ENCODE measurements at places on chromosomes 5 and 9.

DNA sequence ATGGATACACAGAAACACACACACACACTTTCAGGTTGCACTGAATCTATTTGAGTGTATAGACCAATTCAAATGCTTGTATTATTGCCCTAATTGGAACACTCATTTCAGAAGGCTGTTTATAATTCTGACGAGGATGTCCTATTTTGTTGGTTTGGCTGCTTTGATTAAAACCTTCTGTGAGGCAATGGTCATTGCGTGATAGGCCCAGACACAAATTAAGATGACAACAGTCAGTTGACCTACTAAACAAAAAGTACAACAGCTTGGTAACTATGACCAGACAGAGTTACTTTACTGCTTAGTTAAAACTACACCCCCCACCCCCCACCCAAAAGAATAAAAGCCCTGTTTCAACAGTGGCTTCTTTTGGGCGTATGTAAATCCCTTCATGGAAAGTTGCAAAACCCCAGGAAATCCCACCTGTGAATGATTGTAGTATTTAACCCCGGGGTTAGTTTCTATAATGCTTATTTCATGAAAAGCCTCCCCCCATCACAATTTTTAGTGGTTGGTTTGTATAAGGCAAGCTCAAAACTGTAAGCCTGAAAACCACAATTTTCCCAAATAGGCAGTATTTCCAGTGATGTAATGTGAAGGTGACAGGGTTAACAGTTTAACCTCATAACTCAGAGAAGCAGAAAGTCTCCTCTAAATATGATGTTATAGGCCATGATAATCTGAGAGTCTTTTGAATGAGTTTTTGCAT, 340.8 kb downstream of the FGF10 start:
- DNase-seq = no peak

DNA sequence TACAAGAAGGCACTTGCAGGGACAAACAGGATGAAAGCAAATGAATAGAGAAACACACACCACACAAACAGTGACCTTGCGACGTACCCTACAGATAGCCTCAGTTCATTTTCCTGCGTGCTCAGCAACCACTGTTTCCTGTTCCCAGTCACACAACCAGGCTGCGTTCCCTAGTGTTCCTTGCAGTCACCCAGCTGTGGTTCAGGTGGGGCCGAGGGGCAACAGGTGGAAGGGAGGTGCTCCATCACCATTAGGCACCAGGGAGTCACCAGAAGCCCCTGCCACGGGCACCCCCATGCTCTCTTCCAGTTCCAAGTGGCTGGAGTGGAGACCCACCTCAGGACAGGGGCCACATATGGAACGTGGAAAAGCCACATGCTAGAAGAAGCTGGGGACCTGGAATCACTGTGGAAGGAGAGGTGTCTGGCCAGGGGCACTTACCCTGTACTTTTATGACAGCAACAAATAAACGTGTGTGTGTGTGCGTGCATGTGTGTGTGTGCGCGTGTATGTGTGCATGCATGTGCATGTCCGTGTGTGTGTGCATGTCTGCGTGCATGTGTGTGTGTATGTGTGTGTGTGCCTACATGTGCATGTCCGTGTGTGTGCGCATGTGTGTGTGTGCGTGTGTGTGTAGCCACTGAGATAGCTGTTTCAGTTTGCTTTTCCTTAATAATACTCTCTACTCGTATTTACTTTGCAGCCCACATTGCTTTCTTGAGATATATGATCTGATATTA, 18.8 kb upstream of the FCN2 start:
- no peak for DNase-seq

- DNase-seq = no peak
These were observed 51.1 kb downstream of the SH3TC2 start for GRCh38 chr5:149011728-149012127.

GRCh38 chr9:12968093-12968492, 193.3 kb downstream of the LURAP1L start:
- DNase-seq = no peak

DNA sequence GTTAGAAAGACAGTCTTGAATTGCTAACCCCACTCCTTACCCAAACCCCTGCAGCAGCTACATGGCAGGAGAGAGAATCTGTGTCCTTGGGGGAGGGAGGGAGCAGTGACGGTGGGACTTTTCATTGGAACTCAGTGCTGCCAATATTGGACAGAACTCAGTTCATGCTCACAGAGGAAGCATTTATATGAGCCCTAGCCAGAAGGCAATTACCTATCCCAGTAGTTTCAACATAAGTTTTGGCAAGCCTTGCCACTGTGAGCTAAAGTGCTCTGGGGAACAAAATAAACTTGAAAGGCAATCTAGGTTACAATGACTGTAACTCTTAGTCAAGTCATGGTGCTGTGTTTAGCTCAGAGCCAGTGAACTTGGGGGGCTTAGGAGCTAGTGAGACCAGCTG, 1013.4 kb upstream of the COX7C start:
- no peak for DNase-seq

DNA sequence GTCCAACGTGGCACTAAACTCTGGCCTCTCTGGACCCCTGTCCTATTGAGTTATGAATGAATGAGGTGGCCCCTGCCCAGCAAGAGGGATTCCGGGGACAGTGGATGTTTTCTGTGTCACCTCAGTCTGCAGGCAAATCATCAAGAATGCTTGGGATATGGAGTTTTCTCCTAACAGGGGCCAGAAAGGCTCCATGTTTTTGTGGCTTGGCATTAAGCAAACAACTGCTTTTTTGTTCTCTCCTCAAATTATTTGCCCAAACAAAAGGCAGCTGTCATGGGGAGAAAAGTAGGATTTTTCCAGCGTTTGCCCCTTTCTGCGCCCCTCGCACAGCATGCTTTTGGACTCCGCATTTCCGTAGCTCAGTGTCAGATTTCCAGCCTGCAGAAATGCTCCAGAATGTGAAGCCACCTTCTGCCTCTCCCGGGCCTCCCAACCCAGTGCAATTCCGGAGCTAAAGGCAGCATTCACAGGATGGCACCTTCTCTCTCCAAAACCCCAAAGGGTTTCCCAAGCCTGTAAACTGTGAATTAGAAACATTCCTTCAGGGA, 553.3 kb downstream of the CCDC171 start:
- DNase-seq = no peak

- DNase-seq = peak; percentile 19
These were observed 44.5 kb downstream of the FBXO10 start for GRCh38 chr9:37531699-37532098.

DNA sequence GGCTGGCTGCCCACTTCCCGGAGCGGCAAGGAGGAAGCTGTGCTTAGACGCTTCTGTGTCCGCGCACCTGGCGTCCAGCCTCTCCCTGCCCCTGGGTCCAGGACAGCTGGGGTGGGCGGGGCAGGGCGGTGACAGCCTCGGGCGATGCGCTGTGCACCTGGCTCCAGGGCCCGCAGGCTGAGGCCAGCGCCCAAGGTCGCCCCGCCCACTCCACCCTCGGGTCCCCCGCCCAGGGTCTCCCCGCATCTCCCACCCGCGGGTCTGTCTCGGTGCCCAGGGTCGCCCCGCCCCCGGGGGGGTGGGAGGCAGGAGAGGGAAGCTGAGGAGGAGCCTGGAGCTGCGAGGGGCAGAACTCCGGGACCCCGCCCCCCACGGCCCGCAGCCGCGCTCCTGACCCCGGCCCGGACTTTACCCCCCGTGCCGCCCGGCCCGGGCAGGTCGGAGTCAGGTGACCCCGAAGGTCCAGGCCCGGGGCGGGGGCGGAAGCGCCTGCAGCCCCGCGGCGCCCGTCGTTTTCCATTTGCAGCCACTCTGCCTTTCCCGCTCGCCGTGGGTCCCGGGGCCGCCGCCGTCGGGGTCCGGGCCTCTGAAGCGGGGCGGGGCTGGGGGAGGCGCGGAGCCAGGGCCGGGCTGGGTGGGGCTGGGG, at the start of gene ENTPD8:
TSS of gene ENTPD8 (minus strand) at position 69 of the 646 bp plus-strand sequence. CDS start 3,072 bp downstream, outside the sequence.
- no peak for DNase-seq

DNA sequence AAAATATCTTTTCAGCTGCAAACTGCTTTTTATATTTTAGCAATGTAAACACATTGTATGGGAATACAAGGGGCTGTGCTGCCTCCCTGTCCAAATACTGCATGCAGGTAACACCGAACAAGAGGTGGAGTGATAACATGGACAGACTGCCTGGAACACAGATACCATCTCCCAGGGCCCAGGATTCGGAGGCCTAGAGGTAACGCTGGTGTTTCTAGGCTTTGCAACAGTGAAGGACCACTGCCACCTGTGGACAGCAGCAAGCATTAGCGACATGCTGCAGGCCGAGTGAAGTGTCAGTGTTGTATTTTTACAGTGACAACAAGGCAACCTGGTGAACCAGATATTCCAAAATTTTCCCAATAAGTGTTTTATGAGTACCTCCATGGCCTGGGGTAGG, 379.1 kb downstream of the DMRT2 start:
- no peak for DNase-seq

DNA sequence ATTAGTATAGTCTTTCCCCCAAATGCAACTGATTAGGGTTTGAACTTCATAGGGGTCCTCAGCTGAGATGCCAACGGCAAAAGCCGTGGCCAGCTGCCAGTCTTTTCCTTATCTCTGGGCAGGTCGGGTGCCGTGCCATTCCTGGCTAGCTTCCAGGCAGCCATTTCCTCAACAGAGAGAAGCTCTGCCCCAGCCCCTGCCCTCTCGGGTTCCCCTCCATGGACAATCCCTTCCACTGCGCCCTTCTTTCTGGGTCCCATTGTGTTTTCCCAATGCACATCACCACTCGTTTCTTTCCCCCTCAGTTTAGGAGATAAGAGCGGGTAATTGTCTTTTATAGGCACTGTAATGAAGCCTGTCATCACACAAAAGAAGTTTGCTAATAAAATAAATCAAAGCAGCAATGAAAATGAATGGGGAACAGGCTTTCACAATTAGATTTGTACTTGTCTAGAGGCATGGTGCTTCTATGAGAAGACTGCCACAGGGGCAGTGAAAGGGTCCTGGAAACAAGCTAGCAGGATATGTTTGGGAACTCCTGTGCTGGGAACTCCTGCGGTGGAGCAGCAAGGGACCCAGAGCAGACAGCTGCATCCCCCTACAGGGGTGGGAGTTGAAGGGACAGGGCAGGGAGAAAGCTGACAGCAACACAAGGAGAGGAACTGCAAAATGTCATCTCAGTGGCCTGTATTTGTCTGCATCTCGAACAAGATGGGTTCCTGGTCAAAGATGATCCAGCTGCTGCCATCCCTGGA, 48.0 kb upstream of the SAP30L start:
- DNase-seq = no peak

GRCh38 chr5:16600946-16601345, 15.9 kb downstream of the RETREG1 start:
- no peak for DNase-seq

DNA sequence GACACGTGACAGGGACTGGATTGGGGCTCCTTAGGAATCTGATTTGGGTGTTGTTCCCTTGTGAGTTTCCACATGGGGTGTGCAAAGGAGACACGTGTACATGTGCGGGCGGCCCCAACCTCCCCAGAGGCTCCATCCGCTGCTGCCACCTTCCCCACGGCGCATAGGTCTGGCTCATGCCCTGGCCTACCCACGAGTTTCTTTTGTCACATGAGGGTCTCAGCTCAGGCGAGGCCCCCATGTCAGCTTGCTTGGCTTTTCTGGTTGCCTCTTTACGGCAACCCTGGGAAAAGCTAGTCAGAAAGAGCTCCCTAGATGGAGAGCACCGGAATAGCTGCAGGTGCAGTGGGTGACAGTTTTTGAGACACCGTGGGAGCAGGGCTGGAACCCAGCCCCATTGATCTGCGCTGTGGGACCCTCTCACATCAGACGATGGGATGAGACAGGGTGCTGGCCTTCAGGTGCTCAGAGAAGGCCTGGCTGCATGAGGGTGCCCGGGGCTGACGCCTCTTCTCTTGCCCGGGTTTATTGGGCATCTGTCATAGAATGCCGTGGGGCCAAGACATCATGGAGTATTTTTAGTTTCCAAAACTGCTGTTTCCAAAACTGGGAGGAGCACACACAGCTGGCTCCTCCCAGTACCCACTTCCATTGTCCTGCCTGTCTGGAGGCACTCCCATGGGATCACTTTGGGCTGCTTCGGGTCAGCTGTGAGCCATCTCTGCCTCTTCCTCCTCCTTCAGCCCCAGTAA, 107.8 kb downstream of the WNK2 start:
- DNase-seq = no peak

DNA sequence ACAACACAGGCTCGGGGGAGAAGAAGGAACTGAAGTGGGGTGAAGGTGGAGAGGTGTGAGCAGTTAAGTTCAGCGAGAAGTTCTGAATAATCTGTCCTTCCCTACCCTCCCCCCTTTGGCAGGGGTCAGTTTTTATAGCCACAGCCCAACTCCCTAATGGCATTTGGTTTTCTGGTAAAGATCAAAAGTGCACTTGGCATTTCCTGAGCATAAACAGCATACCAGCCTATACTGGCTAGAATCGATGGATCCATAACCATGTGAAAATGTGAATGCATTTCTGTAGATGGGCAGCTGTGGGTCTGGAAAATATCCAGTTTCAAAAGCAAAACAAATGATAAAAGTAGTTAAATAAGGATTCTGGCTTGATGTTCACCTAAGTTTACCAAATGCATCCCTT, 410.9 kb downstream of the PLK2 start:
- no peak for DNase-seq

GRCh38 chr5:173014671-173015070, 31.1 kb downstream of the ATP6V0E1 start:
- no peak for DNase-seq

GRCh38 chr5:141969783-141970771, 1.2 kb downstream of the RNF14 start:
- no peak for DNase-seq

- DNase-seq = no peak
These were observed 19.3 kb downstream of the KYAT1 start for GRCh38 chr9:128862401-128862851.

DNA sequence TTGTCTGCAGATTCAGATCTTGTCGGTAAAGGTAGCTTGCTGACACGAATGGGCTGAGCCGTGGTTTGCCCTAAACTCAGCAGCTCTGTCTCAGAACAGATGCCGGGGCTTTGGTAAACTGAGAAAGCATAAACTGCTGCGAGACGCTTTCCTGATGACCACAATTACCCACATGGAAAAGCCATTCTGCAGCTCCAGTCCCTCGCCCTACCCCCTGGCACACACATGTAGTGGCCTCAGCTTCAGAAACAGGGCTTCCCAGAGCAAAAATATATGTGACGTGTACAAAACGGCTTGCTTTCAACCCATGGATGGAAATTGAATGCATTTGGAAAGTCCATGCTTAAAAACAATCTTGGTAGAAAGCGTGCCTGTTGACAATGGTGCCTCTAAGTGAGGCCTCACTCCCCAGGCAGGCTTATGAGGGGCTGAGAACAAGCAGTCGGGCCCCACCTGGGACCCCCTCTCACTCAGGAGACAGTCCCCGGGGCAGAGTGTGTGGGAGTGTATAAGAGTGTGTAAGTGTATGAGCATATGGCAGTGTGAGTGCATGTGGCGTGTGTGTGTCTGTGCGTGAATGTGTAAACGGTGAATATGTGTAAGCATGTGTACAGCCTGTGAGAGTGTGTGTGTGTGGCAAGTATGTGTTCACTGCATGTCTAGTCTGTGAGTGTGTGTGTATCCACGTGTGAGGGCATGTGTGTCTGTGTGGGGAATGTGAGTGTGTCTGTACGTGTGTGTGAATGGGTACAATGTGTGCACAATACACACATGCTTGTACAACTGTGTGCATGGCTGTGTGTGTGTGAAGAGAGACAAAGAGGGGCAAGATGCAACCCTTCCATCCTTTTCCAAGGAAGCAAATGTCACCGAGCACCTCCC, 88.2 kb upstream of the SMIM23 start:
- no peak for DNase-seq

All from stimulated activated CD4-positive, alpha-beta T cell treated with anti-CD3 and anti-CD28 coated beads, Interleukin-1b, Interleukin-23, amount 100 ng/mL, for 4 hours (primary cell).